GM19239 (cell line): ENCODE measurements at places on chromosomes 2 and 18.

DNA sequence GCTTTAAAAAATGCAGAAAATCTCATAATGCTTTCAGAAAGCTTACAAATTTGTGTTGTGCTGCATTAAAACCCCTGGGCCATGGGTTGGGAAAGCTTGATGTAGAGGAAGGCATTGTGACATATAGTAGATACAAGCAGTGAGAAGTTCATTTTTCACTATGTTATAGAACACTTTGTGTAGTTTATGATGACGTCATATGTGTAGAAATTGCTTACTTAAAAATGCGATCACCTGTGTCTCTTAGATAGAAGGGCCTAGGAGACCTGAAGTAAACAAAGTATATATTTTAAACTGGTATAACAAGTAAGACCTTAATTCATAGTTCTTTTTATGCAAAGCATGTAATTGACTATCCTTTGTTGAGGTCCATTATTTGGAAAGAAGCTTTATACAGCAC, 393.5 kb downstream of the ARHGAP15 start:
- no peak for DNase-seq

- DNase-seq, result no peak
These were observed 49.8 kb upstream of the CNGA3 start for GRCh38 chr2:98296440-98296839.

- DNase-seq, result no peak
These were observed 54.5 kb upstream of the ACMSD start for GRCh38 chr2:134783912-134784311.

GRCh38 chr2:98771721-98772524, 41.0 kb upstream of the MGAT4A start:
- DNase-seq, result no peak

DNA sequence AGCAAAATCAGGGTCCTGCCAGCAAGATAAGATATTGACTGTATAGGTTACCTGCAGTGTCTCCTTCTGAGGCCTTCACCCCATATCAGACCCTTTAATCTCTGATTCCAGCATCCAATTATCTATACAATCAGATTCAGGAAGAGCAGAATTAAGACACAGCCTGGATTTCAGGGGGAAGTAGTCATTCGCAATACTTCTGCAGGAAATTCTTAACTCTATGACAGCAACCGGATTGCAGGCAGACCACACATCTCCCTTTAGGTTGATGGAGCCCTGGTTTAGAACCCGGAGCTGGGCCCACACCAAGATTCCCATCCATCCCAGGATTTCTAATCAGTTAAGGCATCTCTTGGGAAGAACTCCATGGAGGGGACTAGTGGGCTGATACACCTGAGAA, 9.5 kb downstream of the ARL4C start:
- DNase-seq, result no peak

- DNase-seq, result no peak
These were observed 37.8 kb upstream of the IKZF2 start for GRCh38 chr2:213189001-213189899.

GRCh38 chr18:13219593-13220159, 1.1 kb downstream of the LDLRAD4 start:
- no peak for DNase-seq

GRCh38 chr18:56186319-56186718, 452.1 kb downstream of the TXNL1 start:
- no peak for DNase-seq

DNA sequence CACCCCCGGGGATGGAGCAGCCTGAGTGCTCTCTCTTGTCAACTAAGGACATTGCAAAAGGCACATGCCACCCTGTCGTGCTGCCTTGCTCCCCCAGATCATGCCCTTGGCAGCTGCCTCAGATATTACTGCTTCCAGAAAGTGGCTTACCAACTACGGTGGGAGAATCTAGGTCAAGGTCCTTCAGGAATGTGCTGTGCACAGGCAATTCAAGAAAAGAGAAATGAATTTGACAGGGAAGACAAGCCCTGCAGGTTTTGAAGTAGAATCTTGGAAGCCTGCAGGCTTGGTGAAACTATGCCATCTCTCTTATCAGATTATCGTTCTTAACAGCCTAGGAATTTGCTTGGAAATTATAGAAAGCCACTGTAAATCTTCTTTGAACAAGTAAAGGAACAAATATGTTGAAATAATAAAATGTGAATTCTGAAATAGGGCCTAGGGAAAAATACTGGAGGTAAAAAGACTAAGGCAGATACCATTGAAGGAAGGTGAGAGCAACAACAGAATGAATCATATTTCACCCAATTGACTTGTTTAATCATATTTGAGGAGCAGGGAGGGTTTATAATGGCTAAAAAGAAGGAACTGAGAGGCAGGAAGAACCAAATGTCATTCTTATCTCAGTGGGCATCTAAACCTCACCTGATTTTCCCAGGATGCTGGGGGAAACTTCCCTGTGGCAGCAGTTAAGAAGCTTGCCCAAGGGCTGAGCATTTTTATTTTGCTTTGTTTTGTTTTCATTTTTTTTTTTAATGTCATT, 94.0 kb upstream of the GLS start:
- no peak for DNase-seq

- no peak for DNase-seq
These were observed 192.2 kb downstream of the TSN start for GRCh38 chr2:121947674-121948073.

GRCh38 chr2:44929735-44930273, 11.7 kb upstream of the SIX3 start:
- no peak for DNase-seq

DNA sequence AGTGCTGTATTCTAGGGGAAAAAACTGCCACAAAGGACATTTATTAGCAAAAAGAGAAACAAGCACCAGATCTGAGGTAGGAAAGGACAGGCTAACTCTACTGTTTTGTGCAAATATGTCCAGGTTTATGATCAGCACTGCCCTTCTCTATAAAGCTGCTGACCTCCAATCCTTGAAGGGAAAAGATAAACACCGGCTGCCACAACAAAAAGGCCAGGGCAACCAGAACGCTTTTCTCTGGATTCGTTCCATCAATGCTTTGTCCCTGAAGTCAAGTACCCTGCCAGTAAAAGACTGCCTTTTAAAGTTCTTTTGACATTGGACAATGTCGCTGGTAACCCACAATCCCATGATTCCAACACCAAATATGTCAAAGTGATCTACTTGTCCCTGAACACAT, 21.0 kb downstream of the SMAD2 start:
- no peak for DNase-seq

- no peak for DNase-seq
These were observed 162.2 kb upstream of the BOD1L2 start for GRCh38 chr18:56984731-56985130.

DNA sequence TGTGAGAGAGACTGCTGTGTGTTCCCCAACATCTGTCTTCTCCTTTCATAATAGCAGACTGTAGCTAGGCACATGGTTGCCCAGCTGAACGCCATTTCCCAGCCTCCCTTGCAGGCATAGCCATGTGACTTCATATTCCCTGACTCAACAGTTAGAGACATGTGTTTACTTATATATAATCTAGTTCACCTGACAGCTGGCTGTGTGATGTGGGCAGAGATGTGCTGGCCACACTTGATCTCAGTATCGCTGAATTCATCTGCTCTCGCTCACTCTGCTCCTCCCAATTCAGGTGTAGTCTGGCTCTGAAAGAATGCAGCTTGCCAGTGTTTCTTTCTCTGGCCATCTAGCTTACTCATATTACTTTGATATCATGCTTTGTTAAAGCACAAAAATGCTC, 52.3 kb upstream of the SEC11C start:
- DNase-seq, result no peak

DNA sequence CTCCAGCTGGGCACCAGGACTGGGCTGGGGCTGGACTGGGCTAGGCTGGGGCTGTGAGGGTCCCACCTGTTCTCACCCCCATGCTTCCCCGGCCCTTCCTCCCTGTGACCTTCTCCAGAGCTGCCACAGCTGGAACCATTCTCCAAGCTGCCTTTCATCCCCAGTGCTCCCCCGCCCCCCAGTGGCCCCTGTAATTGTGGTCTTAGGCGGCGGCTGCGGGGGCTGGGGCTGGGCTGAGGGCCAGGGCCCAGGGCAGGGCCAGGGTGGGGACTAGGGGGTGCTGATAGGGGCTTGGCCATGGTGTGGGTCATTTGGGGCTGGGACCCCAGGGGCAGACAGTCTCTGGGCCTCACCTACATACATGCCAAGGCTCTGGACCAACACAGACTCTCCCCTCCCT, 2.8 kb upstream of the WNT10A start:
- no peak for DNase-seq

DNA sequence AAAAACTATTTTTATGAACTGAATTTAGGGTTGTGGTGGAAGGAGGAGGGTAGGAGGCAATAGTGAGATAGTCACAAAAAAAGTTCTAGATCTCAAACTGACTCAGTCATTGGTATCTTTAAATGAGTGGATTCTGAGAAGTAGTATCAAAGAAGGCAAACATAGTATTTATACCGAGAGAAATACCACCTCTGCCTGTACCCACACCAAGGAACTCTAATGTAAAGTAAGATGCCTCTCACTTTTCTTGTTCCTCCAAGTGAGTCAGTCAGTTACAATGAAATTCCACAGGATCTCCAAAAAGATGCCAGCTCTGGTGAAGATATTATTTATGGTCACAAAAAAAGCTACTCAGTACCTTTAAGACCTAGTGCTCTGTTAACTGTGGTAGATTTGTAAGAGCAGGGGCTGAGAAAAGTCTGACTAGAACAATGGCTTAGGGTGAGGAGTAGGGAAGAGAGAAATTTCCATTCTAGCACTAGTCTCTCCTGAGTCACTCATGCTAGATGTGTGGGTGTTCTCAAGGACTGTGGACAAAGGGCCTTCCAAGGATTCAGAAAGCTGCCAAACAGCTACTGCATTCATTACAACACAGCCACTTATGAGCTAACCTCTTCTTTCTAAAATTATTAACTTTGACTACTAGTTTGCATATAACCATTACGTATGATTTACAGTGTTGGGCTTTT, 36.3 kb downstream of the YWHAQ start:
- DNase-seq, result no peak

GRCh38 chr18:59877361-59877760, 22.4 kb upstream of the PMAIP1 start:
- no peak for DNase-seq

DNA sequence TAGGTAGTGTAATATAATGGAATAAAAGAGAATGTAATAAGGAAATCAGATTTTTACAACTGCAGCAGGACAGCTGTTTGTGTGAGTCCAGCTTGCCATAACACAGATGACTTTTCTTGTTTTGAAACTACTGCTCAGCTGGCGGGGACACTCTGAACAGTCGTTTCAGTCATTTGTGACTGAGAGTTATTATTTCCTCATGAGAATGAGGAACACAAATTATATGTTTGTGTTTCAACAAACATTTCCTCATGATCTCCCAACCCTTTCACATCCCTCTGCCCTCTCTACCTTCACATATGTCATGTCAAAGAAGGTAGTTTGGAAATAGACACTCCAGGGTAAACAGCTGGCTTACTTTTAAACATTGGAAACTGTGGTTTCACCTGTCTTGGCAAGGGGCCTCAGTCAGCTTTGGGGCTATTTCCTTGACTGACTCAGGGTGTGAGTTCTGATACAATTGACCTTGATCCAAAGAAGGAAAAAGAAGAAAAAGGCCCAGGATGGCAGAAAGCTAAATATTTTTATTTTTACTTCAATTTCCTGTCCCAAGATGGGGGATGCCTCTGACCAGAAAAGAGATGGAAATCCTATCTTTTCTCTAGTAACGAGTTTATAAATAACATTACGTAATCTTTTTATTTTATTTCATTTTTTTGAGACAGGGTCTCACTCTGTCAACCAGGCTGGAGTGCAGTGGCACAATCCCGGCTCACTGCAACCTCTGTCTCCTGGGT, 593 bp downstream of the SP140L start:
- DNase-seq, result no peak

- no peak for DNase-seq
These were observed 47.4 kb downstream of the GYPC start for GRCh38 chr2:126703311-126703710.

- no peak for DNase-seq
These were observed 45.7 kb downstream of the CCDC102B start for GRCh38 chr18:68843473-68844089.

GRCh38 chr2:168655207-168655606, 147.2 kb upstream of the NOSTRIN start:
- no peak for DNase-seq

GRCh38 chr2:220194630-220195584, 567.5 kb downstream of the SLC4A3 start:
- no peak for DNase-seq

DNA sequence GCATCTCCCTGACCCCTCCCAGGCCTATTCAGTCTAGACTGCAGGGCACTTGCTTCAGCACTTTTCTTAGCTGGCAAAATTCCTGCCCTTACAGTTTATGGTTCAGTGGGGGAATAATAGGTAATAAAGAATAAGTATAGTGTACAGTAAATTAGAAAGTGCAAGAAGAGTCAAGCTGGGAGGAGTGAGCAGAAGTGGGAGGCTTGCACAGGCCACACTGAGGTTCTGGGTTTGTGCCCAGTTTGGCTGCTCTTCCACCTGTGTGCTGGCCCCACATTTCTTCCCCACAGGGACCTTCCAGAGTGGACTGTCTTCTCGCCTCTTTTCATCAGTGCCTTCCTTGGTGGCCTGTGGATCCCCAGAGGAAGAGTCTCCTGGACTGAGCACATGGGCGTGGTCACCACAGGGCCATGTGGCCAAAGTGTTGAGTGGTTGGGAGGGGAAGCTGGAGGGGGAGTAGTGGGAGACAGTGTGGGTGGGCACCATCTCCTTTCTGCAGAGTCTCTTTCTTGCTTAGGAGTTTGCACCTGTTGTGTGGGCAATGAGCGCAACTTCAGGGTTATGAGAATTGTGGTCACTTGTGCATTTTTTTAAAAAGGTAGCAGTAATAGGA, 128.6 kb upstream of the ZSWIM2 start:
- DNase-seq, result no peak

- DNase-seq, result no peak
These were observed 2.5 kb upstream of the ATG16L1 start for GRCh38 chr2:233248999-233249398.

DNA sequence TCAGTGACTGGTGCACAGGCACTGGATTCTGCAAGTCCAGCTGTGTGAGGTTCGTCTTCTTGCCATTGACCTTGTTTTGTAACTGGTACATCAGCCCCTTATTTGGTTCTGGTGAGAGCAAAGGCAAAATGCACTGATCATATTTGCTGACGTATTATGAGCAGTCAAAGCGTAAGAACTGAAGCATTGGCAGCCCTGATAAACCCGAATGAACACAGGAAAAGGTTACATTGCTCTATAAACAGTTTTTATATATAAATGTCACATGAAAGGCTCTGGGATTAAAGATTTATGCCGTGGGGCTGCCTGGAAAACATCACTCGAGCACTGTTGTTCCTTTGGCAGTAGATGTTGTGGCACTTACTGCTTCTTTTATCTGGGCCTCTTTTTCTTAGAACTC, 167.9 kb downstream of the IRS1 start:
- DNase-seq, result no peak

GRCh38 chr2:69977186-69977585, 15.8 kb upstream of the ASPRV1 start:
- DNase-seq, result no peak

DNA sequence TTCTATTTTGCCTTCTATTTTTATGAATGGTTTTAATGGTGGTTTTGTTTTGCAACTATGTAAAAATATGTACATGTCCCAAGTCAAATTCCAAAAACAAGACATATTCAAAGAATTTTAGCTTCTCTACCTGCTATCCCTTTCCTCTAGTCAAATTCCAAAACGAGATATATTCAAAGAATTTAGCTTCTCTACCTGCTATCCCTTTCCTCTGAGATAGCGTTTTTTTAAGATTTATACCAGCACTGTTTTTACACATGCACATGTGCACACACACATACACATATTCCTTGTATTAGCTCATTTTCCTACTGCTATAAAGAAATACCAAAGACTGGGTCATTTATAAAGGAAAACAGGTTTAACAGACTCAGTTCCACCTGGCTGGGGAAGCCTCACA, 199.1 kb upstream of the ARL4C start:
- no peak for DNase-seq

GRCh38 chr2:53629001-53629400, 138.6 kb upstream of the CHAC2 start:
- no peak for DNase-seq
